Myometrial cell (primary cell): ENCODE measurements at places on chromosomes 6 and 20. TPM values are rescaled to one million over a fixed set of nuclear protein-coding genes. Genes with fewer than 3 reads are reported as not detected.

The TNFRSF21 gene
- 12.1 and 14.1 TPM in 2 replicates for total RNA-seq

The KCNK5 gene
- not detected in 2 replicates for total RNA-seq

The CALHM5 gene
- total RNA-seq = 0.58 and 0.71 TPM in 2 replicates

The SLC39A7 gene
- 191 and 219 TPM in 2 replicates for total RNA-seq

The ARMH2 gene
- not detected in 2 replicates for total RNA-seq

The SPATA25 gene
- not detected in 2 replicates for total RNA-seq

The MANEA gene
- total RNA-seq = 10.4 and 11.9 TPM in 2 replicates

The CDH4 gene
- total RNA-seq = 10.6 and 13.8 TPM in 2 replicates

The TUBB1 gene
- not detected in 2 replicates for total RNA-seq

The TMEM200A gene
- total RNA-seq = 6.6 and 7.3 TPM in 2 replicates
